ENCODE measurements at places on chromosomes 5 and 9. TPM values are rescaled to one million over a fixed set of nuclear protein-coding genes. Genes with fewer than 3 reads are reported as not detected.

The LRRC70 gene
- 0.34 TPM for total RNA-seq

The ARL10 gene
- 17.0 TPM for total RNA-seq

The FOXD4 gene
- not detected for total RNA-seq

The PCAT7 gene
- not detected for total RNA-seq

The EPB41L4A gene
- total RNA-seq = 0.25 TPM

The ADRA1B gene
- not detected for total RNA-seq

The SEMA4D gene
- 290 TPM for total RNA-seq

The RAI14 gene
- total RNA-seq = 1.1 TPM

The TCF7 gene
- total RNA-seq = 50.3 TPM
